Posterior vena cava (tissue), 2 donors: ENCODE measurements at places on chromosomes 12 and 14. TPM values are rescaled to one million over a fixed set of nuclear protein-coding genes. Genes with fewer than 3 reads are reported as not detected.

- no peak for DNase-seq
These were observed 100.8 kb downstream of the TMTC3 start for GRCh38 chr12:88242939-88243338.

Gene TSFM
- total RNA-seq: 15.9 TPM

GRCh38 chr14:56137453-56137807 is 19.2 kb downstream of the PELI2 start:
- no peak for DNase-seq

Gene SERPINA12
- total RNA-seq: not detected

Gene SMIM41
- total RNA-seq: not detected

Gene TBX5
- not detected for total RNA-seq

DNA sequence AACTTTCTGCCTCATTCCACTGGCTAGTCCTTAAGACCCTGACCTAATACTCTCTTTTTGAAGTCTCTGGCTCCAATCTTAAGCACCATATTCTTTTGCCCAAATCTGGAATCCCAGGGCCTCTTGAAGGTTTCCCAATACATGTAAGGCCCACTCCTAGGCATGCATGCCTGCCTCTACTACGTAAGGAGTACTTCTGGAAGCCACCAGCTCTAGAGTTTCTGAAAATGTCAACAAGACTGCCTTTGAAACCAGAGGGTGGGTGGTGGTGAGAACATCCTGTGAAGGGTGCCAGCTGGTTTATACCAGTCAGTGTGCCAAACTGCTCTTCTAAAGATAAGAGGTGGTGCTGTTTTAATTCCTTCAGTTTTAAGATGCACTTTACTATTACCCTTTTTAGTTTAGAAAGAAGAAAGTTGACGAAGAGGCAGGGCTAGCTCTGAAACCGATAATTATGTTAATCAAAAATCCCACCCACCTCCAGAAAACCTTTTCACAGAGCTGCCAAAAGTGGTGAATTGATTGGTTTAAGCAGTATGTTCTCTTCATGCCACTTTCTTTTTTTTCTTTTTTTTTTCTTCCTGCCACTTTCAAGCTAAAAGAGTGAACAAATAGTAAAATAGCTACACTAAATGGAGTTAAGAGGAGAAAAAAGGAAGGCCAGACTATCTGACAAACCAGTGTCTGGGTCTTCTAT is 8.7 kb upstream of the WDR89 start:
- no peak for DNase-seq

Gene CCDC196
- total RNA-seq: not detected

DNA sequence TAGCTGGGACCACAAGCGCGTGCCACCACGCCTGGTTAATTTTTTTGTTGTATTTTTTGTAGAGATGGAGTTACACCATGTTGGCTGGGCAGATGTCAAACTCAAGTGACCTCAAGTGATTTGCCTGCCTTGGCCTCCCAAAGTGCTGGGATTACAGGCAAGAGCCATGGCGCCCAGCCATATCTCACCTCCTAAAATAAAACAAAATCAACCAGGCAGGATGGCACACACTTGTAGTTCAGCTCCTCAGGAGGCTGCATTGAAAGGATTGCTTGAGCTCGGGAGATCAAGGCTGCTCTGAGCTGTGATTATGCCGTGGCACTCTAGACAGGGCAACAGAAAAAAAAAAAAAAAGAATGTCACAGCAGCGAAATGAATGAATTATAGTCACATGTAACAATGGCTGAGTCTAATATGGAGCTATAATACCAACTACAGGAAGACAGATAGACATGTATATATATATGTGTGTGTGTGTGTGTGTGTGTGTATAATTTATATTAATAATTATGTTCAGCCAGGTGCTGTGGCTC is 19.3 kb upstream of the TMEM120B start:
- DNase-seq: no peak
